ENCODE measurements at places on chromosomes 5 and 9. TPM values are rescaled to one million over a fixed set of nuclear protein-coding genes. Genes with fewer than 3 reads are reported as not detected.
A peak's percentile ranks its signal among the peaks of the same experiment; 100 is the strongest.

DNA sequence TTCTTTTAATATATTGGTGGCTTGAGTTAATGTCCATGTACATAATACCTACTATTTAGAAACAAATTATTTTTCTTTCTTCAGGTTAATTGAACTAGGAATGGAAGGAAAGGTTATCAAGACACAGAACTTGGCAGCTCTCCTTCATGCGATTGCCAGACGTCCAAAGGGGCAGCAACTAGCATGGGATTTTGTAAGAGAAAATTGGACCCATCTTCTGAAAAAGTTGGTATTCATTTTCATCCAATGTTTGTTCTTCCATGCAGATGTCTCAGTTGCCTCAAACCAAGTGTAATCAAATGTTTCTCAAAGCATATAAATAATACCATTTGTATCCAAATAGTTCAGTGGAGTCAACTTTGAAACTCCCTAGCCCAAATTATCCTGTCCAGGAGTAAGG is 22.6 kb upstream of the LNPEP start:
- H3K27ac ChIP-seq, result no peak overlapping the region
- H3K4me1 ChIP-seq, result no peaks in the 10 kb centered on the region
- H3K27me3 ChIP-seq, result no peaks in the 10 kb centered on the region
- no peak overlapping the region for H3K4me3 ChIP-seq
- peaks cover 72% of the 10 kb centered on the region for H3K36me3 ChIP-seq

DNA sequence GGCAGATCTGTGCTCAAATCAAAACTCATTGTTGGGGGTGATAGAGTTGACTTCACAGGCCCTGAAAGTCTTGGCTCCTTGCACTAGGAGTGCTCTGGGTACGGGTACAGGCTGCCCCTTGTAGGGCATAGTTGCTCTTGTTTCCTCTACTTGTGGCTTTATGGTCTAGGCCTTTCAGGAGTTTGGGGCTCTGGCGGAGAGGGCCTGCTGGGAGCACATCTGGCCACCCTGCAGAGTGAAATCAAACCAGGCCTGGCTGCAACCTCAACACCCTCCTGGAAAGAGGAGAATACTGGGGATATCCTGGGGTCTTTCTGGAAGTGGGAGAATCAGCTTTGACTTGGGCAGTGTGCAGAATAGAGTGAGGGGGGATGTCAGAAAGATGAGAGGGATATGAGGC is 1.5 kb downstream of the TGFBI start:
- peak overlapping the region; percentile 88 for H3K27ac ChIP-seq
- peaks cover 18% of the 10 kb centered on the region for H3K36me3 ChIP-seq
- no peak for DNase-seq
- peaks cover 46% of the 10 kb centered on the region for H3K4me1 ChIP-seq

DNA sequence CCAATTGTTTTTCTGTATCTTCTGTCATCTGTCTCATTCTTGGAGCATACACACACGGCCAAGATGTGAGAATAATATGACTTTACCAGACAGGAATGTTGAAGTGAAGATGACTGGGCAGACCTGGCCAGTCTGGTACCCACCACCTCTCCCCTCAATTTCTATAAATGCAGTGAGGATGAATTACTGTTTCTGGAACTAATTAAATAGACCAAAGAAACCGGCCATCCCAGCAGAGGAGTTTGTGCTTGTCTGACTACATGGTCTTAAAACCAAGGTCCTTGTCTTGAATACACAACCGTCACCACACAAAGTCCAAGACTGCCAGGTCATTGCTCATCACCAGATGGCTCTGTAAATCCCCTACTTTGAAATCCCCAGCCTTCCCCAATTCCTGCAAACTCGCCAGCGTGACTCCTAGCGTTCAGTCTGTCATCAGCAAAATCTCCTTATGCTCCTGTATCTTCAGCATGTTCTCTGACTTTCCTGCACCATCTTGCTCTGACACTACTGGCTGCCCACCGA is 147.2 kb downstream of the PDE4D start:
- DNase-seq, result no peak
- H3K27ac ChIP-seq, result no peak overlapping the region
- H3K4me3 ChIP-seq, result no peak overlapping the region
- no peaks in the 10 kb centered on the region for H3K27me3 ChIP-seq

GRCh38 chr9:24793787-24794186 is 248.1 kb upstream of the IZUMO3 start:
- H3K27me3 ChIP-seq, result no peaks in the 10 kb centered on the region
- DNase-seq, result no peak
- H3K36me3 ChIP-seq, result no peaks in the 10 kb centered on the region
- H3K4me3 ChIP-seq, result no peak overlapping the region

DNA sequence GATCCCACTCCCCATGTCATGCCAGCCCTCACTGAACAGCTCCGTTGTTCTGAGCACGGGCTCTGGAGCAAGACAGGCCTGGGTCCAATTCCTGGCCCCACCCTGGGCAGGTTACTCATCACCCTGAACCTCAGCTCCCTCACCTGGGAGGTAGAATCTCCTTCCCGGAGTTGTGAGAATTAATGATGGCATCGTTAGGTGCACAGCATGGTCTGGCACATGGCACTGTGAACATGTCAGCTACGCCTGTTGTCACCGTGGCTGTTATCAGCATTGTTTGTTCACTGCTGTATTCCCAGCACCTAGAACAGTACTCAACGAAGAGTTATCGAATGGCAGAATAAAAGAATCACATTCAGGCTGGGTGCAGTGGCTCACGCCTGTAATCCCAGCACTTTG is 43.0 kb downstream of the LRSAM1 start:
- H3K4me3 ChIP-seq, result no peak overlapping the region
- no peak for DNase-seq
- peak overlapping the region; percentile 88 for H3K27ac ChIP-seq
- H3K4me1 ChIP-seq, result no peaks in the 10 kb centered on the region
- H3K27me3 ChIP-seq, result no peaks in the 10 kb centered on the region

DNA sequence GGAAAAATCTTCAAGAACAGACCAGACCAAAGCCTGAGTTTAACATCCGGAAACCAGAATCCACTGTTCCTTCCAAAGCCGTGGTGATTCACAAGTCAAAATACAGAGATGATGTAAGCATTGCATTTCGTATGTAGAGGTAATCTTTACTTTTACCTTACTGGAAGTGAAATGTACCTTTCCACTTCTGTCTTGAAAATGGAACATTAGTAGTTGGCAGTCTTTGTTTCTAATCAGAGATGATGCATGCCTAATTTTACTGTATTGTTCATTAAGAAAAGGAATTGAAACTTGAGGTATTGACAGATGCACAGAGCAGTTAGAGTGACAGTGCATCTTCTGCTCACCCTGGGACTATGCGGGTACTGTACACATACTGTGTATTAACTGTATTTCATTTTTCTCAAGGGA is 34.6 kb downstream of the HABP4 start:
- DNase-seq, result no peak
- H3K27me3 ChIP-seq, result no peaks in the 10 kb centered on the region
- H3K36me3 ChIP-seq, result no peaks in the 10 kb centered on the region
- H3K27ac ChIP-seq, result no peak overlapping the region

GRCh38 chr5:60701321-60701968 is 1.5 kb upstream of the DEPDC1B start:
- H3K4me1 ChIP-seq, result no peaks in the 10 kb centered on the region
- H3K27ac ChIP-seq, result no peak overlapping the region
- H3K27me3 ChIP-seq, result no peaks in the 10 kb centered on the region
- no peak for DNase-seq

- H3K4me3 ChIP-seq, result no peak overlapping the region
- no peaks in the 10 kb centered on the region for H3K4me1 ChIP-seq
- H3K36me3 ChIP-seq, result no peaks in the 10 kb centered on the region
- DNase-seq, result no peak
Observed at GRCh38 chr5:58775701-58776262, 192.9 kb downstream of the RAB3C start.

DNA sequence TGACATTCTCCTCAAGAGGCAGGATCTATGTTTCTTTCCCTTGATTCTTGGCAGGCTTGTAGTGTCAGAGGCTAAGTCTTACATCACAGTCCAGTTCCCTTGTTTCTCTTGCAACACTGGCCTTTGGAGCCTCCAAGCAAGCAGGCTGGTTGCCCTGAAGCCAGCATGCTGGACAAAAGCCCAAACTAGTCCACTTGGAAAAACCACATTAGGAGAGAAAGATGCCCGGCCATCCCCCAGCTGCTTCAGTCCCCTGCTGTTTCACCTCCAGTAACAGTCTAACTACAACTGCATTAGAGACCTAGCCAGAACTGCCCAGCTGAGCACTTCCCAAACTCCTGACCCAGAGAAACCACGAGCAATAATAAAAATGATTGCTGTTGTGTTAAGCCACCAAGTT is 87.6 kb downstream of the ADAMTS6 start:
- no peaks in the 10 kb centered on the region for H3K36me3 ChIP-seq
- H3K4me1 ChIP-seq, result no peaks in the 10 kb centered on the region
- H3K27me3 ChIP-seq, result no peaks in the 10 kb centered on the region
- no peak for DNase-seq
- no peak overlapping the region for H3K4me3 ChIP-seq

DNA sequence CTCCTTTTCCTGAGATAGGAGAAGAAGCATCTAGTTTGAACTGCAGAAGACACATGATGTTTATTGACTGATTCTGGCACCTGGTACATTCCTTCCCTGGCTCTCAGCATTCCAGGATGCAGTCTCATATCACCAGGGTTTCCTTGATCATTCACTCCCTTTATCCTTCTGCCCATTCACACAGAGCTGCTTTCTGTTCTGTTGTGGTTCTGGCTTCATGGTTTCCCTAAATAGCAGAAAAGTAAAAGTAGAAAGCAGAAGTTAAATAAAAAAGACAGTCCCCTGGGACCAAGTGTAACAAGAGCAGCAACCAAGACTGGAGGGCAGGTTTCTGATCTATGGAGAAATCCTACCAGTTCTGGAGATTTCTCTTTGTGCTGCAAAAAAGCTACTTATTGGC is 3.2 kb downstream of the IFNA8 start:
- H3K27ac ChIP-seq, result no peak overlapping the region
- peaks cover 3% of the 10 kb centered on the region for H3K27me3 ChIP-seq
- no peak overlapping the region for H3K4me3 ChIP-seq
- no peak for DNase-seq
- no peaks in the 10 kb centered on the region for H3K36me3 ChIP-seq

DNA sequence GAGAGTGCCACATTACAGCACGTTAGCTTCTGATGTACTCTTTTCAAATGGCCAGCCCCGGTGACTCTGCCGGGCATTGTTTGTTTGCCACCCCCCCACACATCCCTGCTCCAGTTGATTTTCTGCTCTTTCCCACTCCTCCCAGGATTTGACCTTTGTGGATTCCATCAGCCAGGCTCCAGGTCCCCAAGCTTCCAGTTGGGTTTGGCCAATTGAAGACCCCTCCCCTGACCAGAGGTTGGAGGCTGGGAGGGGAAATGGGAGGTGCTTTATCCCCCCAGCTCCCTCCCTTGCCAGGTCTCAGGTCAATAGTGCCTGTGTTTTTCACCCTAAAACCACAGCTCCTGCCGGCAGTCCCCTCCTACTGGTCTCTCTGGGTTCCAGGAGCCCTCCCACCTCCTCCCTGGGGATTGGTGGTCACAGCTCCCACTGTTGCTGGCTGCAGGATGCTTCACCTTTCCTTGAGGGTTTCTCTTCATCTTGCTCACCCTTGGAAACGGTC is 34.9 kb downstream of the IRF1 start:
- no peaks in the 10 kb centered on the region for H3K27me3 ChIP-seq
- no peak overlapping the region for H3K4me3 ChIP-seq
- peak overlapping the region; percentile 71 for H3K27ac ChIP-seq
- H3K4me1 ChIP-seq, result peaks cover 33% of the 10 kb centered on the region

DNA sequence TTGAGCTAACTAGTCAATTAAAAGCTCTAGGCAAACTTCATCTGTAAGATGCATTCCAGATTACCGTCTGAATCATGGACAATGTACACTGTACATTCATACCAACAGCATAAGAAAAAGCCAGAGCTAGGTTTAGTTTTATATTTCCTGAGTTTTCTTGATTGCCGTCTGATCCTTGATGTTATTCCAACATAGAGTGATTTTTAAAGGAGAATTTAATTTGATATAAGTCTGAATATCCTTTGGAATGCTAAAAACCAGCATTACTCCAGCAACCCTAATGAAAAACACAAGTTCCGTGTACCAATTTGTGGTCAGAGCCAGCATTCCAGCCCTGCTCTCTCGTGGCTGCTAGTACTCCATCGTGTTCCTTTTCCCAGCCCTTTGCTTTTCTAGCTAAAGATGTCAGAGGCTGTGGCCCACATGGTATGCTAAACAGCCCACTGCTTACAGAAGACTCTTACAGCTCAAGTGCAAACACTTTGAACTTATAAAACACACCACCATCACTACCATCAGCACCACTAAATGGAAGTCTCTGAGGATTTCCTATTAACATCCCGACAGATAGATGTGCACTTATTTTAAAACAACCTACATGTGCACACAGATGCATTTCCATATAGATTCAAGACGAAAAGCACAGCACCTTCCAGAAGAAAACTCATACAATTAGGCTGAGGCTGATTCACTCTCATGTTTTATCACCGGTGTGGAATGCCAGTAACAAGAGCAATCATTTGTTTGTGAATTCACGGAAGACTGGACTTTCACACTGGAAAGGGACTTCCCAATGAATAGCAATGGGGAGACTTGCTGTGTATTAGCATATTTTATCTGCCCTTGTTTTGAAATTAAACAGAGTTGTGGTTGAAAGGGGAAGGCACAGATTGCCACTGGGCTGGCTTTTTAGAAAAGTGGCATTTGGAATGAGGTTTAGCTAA is 246.9 kb upstream of the GAS1 start:
- H3K4me3 ChIP-seq, result no peak overlapping the region
- H3K27ac ChIP-seq, result no peak overlapping the region
- H3K27me3 ChIP-seq, result no peaks in the 10 kb centered on the region
- H3K36me3 ChIP-seq, result no peaks in the 10 kb centered on the region

DNA sequence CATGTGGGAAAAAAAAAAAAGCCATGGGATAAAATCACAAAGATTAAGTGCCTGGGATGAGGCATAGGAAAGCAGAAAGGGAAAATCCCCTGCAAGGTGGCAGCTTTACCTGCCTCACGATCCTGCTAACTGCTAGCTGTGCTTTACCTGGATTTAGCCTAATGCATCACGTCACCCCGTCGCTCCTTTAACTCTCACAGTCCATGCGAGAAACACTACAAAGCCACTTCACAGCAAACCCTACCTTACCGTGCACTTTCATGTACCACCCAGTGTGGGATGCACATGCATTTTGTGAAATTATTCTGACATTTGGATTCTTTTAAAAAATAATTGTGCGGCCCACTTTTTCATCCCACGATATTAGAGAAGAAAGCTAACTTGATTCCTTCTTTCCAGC is 31.0 kb downstream of the ATPSCKMT start:
- no peak overlapping the region for H3K27ac ChIP-seq
- H3K27me3 ChIP-seq, result no peaks in the 10 kb centered on the region
- no peaks in the 10 kb centered on the region for H3K4me1 ChIP-seq

GRCh38 chr9:88994469-88995199 is 3.4 kb downstream of the S1PR3 start:
- peaks cover 39% of the 10 kb centered on the region for H3K4me1 ChIP-seq
- peak overlapping the region; percentile 73 for H3K4me3 ChIP-seq
- DNase-seq, result no peak
- H3K27ac ChIP-seq, result peak overlapping the region; percentile 33
- H3K27me3 ChIP-seq, result peaks cover 12% of the 10 kb centered on the region

Gene FOXD4L6
- total RNA-seq, result not detected

Gene TIMD4
- not detected for total RNA-seq

Gene SOWAHA
- not detected for total RNA-seq

Gene DBH
- total RNA-seq, result not detected

Gene DAB2IP
- 47.1 TPM for total RNA-seq

Gene PCDHAC1
- not detected for total RNA-seq

Data from heart left ventricle (tissue), 16 donors.